H54 (cell line): ENCODE measurements at places on chromosomes 16 and 17.

DNA sequence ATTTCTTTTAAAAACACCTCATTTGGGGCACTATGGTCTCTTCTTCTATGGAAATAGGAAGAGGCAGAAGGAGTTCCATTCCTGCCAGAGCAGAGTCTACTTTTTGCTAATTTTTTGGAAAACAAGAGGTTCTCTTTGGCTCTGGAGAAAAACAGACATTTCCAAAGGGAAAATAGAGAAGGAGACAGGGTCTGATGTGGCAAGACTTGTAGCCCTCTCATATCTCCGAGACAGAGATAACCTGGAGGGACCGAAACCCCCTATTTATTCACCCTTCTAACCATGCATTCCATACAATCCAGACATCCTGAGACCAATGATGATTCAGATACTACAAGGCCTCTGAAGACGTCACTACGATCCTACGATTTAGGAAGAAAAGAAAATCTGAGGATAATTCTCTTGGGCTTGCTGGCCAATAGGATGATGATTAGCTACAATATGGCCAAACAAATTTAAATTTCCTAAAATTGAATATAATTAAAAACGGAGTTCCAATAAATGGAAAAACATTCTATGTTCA, 70.2 kb downstream of the HIC1 start:
- DNase-seq = no peak

DNA sequence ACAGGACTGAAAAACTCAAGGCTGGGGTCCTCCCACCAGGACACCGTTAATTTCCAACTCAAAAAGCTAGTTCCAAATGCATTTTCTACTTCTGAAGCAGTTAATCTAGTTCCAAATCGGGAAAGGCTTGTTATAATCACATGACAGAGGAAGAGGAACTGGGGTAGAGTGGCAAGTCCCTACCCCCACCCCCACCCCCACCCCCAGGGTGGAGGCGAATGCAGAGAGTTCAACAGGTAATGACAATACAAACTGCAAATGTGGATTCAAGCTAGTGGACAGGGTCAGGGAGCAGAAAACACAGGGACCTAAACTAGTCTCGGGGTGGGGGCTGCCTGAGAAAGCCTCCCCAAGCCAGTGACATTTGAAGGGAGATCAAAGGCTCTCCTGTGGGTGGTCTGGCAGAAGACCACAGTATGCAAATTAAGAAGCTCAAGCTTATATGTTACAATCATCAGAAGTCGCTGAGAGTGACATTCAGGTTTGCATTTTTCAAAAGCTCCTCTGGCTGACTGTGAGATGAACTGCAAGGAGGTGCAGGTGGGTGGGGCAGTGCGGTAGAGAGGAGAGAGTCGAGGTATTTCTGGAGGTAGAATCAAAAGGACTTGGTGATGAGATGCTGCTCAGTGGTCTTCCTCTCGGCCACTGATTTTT, 56.4 kb upstream of the SLC25A19 start:
- DNase-seq = no peak

- no peak for DNase-seq
Measured at GRCh38 chr17:45237686-45238085, 16.0 kb downstream of the FMNL1 start.

- DNase-seq = no peak
Measured at GRCh38 chr17:42191275-42191608, 3.1 kb downstream of the GHDC start.

DNA sequence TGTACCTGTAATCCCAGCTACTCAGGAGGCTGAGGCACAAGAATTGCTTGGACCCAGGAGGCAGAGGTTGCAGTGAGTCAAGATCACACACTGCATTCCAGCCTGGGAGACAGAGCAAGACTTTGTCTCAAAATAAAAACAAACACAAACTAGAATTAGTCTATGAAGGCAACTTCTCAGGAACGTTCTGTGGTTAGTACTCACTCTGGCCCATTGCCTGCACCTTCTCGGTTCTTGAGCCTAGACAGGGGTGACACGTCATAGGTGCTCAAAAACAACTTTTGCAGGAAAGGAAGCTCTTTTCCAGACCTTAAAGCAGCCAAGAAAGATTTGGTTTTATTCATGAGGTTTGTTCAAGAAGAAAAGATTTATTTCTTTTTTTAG, 22.3 kb upstream of the CNOT1 start:
- no peak for DNase-seq

DNA sequence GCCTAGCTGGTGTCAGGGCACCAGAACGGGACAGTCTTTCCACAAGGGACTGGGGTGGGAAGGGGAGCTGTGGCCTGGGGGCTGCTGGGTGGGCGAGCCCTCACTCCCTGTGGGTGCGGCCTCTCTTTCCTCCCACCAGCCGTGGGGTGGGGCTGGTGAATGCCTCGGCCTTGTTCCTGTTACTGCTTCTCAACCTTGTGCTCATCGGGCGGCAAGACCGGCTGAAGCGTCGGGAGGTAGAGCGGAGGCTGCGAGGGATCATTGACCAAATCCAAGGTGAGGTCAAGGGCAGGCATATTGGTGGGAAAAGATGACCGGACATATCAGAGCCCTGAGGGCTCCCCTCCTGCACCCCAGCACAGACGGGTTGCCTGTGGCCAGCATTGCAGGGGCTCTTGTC, 29.2 kb downstream of the CASKIN2 start:
- DNase-seq = no peak

DNA sequence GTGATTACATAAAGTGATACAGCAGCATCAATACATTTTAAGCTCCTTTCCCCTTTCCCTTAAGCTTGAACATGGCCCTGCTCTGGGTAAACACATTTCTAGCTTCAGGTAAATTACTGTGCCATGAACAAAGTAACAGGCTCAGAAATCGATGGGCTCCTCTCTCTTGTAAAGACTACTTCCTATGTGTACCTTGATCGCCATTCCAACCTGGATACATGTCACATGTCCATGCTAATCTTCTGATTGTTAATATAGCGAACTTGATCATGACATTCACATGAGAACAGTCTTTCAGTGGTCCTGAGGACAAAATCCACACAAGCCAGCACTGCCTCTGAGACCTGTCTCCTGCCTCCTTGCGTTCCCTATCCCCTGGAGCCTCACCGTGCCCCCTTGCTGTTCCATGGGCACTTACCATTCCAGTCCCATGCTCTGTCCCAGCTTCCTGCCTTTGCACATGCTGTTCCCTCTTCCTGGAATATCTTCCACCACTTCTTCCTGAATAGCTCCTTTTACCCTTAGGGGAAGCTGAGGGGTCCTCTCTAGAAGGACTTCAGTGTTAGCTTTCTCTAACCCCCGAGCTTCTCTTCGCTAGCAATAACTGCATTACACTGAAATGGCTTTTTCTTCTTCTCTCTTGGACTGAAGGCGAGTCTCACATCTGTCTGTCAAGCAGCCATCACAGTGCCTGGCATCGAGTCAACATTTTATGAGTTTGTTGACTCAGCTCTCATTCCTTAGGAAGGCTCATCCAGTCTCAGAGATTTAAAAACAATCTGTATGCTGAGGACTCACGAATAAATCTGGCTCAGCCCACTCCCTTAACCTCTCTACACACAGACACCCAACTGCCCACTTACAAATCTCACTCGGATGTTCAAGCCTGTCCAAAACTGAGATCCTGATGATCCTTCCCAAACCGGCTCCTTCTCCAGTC, 93.3 kb downstream of the ASIC2 start:
- no peak for DNase-seq

DNA sequence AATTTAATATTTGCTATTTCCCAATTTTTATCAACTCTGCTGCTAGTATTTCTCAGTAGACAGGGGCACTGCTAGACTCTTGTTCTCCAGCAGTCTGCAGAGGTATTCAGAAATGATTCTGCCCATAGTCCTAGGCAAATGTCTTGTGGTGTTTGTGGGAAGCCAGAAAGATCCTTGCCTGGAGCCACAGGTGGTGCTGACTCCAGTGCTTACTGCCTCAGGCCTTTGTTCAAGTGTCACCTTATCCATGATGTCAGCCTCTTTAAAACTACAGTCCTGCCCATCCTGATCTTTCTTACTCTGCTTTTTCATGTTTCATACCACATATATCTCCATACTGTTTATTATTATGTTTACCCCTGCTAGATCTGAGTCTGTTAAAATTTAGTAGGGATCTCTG, 26.5 kb downstream of the ZSWIM7 start:
- no peak for DNase-seq

GRCh38 chr16:56109994-56110393, 81.3 kb upstream of the GNAO1 start:
- no peak for DNase-seq

- DNase-seq = no peak
Measured at GRCh38 chr16:55534756-55535155, 25.9 kb downstream of the LPCAT2 start.

GRCh38 chr16:77919761-77920415, 102.5 kb upstream of the CLEC3A start:
- no peak for DNase-seq

GRCh38 chr17:40091691-40092397, 8.5 kb downstream of the NR1D1 start:
- DNase-seq = no peak

- DNase-seq = no peak
Measured at GRCh38 chr17:27965224-27965623, 72.1 kb upstream of the LYRM9 start.

DNA sequence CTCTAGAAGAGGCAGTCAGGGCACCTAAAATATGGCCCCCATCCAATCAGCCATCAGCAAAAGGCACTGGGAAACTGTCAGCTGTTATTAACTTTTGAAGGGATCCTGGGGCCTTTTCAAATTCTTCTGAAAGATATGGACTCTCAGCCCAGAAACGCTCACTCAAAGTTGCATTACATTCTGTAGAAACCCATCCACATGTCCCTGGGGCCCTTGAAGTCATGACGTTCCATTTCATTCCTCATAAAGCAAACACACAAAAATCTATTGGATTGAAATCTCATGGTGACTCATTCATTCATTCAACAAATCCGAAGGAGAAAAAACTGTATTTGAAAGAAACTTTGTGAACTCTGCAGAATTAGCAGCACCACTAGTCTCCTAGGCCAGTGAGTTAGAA, 215.3 kb downstream of the C16orf95 start:
- DNase-seq = no peak

GRCh38 chr16:30829130-30830071, 42.4 kb upstream of the ZNF629 start:
- DNase-seq = no peak

DNA sequence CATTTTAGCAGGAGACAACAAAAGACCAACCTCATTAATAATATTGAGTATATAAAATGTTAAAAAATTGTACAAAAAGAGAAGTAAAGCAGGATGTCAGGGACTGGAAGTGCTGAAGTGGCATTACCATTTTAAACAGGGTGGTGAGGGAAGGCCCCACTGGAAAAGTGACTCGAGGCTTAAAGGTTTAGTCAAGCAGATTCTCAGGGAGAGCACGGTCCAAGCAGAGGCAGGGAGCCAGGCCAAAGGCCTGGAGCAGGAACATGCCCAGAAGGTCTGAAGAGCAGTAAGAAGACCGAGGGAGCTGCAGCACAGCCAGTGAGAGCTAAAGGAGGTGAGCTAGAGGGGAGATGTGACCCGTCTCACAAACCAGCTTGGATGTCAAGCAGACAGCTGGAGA, 7.6 kb downstream of the XPO6 start:
- DNase-seq = no peak

GRCh38 chr16:53711390-53711789, 7.4 kb downstream of the FTO start:
- DNase-seq = no peak
